ENCODE measurements at places on chromosomes 2 and 18.

DNA sequence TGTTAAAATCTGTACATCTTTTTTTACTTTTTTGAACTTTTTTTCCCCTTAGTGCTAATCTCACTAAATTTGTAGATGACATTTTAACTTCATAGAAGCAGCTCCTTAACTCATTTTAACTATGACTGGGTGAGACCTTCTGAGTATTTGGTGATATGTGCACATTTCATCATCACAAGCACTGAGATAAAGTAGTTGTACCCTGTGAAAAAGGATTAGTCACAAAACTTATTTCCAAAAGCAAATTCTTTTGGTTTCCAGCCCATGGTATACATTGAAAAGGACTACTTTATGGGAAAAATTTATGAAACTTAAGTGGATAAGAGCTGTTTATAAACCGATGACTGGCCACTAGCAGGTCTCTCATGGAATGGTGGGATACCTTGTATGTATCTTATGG lies 581.5 kb downstream of the PLCL1 start:
- DNase-seq: no peak

- DNase-seq: no peak
Observed at GRCh38 chr2:29405707-29406106, 290.5 kb downstream of the CLIP4 start.

GRCh38 chr18:6374935-6375529 lies 39.7 kb downstream of the L3MBTL4 start:
- no peak for DNase-seq

- DNase-seq: no peak
Observed at GRCh38 chr2:52936029-52936428, 831.6 kb upstream of the CHAC2 start.

DNA sequence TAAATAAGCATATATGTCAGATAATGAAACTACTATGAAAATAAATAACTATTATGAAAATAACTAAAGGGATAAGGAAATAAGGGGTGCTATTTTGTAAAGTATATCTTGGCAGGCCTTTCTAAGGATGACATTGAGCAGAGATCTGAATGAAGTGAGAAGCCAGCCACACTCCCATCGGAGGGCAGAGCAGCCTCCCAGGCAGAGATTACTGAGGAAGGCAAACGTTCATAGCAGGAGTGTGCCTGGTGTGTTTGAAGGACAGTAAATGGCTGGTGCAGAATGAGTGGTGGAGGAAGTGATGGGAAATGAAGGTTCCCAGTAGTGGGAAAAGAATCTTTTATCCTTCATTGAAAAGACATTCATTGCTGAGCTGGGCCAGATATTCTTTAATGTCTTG lies 62.5 kb downstream of the SPHKAP start:
- no peak for DNase-seq

DNA sequence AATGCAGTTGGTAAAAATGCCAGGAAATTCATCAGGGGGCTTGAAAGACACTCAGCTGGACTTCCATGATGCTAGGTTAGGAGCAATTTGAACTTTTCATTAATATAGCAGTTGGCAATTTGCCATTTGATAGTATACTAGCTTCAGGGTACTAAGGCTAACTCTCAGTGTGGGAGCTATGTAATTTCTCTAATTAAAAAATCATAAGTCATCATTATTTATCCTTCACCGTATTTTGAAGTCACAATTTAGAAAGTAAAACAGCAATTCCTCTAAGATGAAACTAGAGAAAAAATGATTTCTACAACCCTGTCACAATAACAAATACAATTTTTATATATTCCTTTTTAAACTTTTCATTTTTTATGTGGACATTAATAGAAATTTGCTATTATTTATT lies 190.8 kb downstream of the GPD2 start:
- no peak for DNase-seq

DNA sequence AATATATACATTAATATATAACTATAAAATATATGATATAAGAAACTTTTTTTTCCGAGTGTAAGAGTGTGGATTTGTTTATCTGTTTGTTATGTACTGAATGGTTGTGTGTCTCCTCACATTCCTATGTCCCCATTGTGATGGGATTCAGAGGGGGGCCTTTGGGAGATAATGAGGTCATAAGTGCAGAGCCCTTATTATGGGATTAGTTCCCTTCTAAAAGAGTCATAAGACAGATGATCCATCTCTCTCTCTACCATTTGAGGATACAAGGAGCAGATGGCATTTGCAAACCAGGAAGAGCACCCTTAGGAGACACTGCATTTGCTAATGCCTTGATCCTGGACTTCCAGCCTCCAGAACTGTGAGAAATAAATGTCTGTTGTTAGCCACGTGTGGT lies 30.3 kb upstream of the SAP130 start:
- DNase-seq: no peak

DNA sequence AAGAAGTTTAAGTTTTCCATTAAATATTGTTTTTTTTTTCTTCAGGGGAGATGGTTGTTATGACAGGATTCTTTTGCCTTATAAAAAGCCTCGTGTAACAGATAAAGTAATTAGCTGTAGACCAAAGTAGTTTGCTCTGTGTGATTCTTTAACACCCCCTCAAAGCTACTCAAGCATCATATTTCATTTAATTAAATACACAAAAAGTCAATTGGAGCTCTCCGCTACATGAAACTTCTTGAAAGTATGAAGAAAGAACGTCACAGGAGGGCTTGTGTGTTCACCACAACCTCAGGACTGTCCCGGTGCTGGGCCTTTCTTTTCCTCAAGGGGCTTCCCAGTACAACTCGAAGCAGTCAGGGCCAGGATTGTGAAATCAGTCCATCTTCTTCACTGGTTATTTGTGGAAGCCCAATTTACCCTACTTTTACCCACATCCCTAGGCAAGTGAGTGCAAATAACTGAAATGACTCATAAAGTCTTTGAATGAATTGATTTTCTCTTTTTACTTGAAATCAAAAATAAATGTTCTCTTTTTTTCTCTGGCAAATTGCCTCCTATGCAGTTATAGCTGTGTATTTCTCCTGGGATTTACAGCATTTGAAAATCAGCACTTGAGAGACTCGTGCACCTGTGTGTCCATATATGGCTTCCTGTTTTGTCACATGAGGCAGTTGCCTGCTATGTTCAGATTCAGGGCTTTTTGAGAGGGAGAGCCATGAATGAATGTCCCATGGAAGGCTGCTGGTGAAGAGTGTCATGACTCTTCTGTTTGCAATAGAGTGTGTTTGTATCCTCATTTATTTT lies 48.6 kb downstream of the LINC00305 start:
- DNase-seq: no peak

DNA sequence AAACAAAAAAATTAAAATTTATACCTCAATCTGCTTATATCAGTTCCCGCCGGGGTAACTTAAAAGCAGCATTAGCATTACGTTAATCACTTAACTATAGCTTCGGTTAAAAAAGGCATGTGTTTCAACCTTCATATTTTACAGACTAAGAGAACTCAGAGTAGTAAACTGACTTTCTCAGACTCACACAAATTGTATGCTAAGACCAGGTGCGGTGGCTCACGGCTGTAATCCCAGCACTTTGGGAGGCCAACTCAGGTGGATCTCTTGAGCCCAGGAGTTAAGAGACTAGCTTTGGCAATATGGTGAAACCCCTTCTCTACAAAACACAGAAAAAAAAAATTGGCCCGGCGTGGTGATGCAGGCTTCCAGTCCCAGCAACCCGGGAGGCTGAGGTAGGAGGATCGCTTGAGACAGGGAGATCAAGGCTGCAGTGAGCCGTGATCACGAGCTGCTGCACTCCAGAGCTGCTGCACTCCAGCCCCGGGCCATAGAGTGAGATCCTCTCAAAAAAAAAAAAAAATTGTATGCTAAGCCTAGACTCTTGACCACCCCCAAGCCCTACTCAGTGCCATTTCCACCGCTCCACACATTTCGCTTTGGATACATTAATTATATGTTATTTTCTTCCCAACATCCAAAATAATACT lies 2.4 kb downstream of the HNRNPLL start:
- no peak for DNase-seq

GRCh38 chr2:196324211-196324610 lies 152.8 kb upstream of the STK17B start:
- no peak for DNase-seq

- no peak for DNase-seq
Observed at GRCh38 chr2:100535855-100536254, 26.9 kb upstream of the PDCL3 start.

DNA sequence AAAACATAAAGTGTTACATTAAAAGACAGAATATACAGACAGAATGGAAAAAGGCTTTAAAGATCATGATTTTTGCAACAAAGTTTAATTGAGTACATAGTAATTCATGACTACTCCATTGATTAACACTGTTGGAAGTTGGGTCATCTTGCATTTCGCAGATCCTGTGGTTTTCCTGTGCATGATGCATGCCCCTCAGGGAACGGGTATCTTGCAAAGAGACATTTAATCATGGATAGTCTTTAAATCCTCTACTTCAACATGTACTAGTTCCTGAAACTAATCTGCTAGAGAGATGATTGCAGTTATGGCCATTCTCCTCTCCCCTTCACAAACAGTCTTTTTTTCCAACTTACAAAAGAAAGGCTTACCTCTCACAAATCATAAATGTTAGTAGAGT lies 155.6 kb upstream of the DSEL start:
- DNase-seq: no peak

GRCh38 chr2:226796012-226796839 lies 3.4 kb downstream of the IRS1 start:
- no peak for DNase-seq

DNA sequence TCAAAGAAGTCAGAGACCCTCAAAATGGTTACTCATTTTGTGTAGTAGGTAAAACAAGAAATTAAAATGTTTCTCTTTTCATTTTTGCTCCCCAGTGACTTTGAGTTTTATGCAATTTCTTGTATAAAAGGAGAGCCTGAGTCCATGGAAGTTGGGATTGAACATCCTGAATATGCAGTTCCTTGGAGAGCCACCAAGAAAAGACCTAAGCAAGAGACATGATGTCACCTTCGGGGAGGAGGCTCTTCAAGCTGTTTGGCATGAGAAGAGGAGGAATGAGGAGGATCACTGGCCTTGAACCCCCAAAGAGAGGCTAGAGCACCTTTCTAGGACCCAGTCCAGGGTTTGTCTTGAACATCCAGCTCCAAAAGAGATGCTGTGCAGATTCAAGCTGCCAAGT lies 83.5 kb upstream of the STPG4 start:
- no peak for DNase-seq
